SW 1271 (cell line): ENCODE measurements at places on chromosomes 1 and 21.

- no peak for DNase-seq
Observed at GRCh38 chr1:2583871-2584351, 2.7 kb upstream of the PRXL2B start.

GRCh38 chr1:197017558-197018146, 40.3 kb downstream of the CFHR5 start:
- DNase-seq = no peak

- no peak for DNase-seq
Observed at GRCh38 chr21:17196623-17197022, 316.2 kb upstream of the CXADR start.

DNA sequence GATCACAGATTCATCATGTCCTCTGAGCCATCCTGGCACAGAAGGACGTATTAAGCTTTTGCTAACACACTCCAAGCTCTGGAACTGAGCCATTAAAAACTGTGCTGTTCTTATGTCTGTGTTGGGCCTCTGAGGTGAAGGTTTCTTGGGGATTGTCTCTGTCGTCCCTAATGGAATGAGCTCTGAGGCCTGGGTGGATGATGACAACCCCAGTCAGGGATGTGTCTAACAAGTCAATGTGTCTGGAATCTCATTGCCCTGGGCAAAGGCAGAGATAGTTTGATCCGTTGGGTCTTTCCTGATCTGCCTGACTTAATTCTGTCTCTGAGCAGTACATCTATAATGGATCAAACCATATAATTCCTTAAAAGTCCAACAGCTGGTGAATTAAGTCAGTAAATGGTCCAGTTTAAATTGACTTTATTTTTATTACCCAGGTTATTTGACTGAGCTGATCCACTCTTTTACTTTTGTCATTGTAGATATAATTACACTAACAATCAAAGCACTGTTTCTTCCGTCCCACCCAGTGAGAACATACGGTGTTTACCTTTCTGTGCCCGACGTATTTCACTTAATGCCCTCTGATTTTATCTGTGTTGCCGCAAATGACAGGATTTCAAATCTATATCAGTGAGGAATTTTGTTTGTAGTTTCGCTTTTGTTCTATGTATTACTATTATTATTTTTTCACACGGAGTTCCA, 38.8 kb upstream of the OR2B11 start:
- DNase-seq = no peak

- no peak for DNase-seq
Observed at GRCh38 chr1:184622136-184622823, 132.4 kb downstream of the EDEM3 start.
